ENCODE measurements at places on chromosomes 7 and 10.

DNA sequence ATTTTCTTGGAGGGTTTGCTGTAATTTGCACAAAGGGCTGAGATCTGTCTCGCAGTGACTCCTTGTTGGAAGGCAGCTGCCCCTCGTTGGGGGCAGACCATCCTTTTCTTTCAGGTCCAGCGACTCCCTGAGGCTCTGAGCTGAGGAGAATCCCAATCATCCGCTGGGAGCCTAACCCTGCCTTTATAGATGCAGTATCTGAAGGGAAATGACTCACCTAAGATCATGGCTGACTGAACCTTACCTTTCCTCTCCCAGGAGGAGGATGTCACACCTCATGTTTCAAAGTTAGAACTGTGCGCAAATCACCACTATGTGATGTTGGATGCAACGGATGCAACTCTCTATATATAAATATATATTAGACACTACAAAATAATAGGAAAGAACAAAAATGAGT, 36.4 kb upstream of the MXI1 start:
- DNase-seq = no peak

GRCh38 chr7:69951458-69951857, 353.2 kb downstream of the AUTS2 start:
- DNase-seq = no peak

DNA sequence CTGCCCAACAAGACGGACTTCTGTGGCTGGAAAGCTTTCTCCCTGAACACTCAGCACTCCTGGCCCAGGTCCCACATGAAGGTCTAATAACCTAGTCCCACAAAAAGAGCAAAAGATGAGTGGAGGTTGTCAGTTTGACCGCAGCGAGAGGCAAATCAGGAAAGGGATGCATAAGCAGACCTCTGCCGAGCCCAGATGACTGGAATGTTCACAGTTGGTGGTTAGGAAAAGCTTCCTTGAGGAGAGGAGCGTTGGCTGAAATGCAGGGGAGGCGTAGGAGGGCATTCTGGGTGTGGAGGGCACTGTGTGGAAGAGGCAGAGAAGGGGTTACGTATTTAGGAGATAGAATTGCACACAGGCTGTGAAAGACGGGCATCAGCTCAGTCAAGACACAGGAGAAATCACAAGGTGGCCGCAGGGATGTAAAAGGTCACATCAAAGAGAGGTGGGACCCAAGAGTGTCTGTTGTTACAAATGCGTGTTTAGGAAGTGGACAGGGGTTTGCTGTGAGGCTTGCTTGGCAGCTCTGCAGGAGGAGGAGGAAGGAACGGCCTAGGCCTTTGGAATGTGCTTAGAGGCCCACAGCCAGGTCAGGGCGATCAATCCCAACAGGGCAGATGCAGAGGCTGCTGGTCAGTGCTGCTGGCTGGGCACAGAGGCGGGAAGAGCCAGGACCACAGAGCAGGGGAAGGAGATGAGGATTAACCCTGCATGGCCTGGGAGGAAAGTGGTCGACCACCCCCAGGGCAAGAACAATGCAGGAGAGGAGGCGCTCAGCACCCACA, 133.5 kb downstream of the VIPR2 start:
- DNase-seq = no peak

- no peak for DNase-seq
These were observed 844 bp downstream of the NRF1 start for GRCh38 chr7:129612112-129613015.

GRCh38 chr7:142880876-142881505, 4.6 kb downstream of the TRPV6 start:
- no peak for DNase-seq

- no peak for DNase-seq
These were observed 6.4 kb upstream of the MSS51 start for GRCh38 chr10:73439605-73440312.

DNA sequence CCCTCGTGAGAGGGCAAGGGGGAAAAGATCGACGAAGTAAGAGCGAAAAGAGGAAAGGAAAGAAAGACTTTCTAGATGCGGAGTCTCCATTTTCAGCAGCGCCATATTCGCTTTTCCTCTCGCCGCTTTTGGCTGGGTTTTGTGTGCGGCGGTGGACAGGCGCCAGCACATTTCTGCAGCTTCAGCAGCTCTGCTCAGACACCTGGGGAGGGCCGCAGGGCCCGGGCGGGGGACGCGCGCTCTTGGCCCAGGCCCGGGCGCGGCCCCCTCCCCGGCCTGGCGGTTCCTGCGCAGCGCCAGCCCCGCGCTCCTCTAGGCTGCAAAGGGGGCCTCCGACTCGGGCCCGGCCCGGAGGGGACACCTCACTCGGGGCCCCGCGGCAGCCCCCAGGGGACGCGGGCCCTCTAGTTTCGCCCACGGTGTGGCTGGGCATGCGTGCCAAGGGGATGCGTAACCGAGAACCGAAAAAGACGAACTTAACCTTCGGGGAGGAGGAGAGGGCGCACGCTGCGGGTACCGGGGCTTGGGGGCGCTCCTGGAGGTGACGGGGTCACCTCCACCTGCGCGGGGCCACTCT, 34.5 kb upstream of the EBLN1 start:
- no peak for DNase-seq

DNA sequence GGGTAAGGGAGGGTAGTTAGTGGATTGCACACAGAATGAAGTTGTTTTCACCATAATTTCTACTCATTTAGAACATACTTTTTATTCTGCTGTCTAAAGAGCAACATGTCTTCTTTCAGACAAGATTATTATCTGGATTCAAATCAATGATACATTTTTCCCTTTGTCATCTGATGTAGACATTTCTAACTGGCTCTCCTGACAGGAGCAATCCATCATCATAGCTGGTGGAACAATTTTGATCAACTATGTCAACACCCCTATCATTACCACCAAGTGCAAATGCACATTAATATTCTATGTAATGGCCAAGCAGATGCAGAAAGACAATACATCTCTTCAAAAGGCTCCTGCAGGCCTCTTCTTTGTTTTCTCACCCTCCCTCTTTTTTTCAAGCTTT, 672.9 kb upstream of the LRRTM3 start:
- no peak for DNase-seq

GRCh38 chr10:89217057-89217990, 10.2 kb upstream of the CH25H start:
- no peak for DNase-seq

GRCh38 chr10:131323880-131324279, 12.4 kb upstream of the TCERG1L start:
- no peak for DNase-seq

DNA sequence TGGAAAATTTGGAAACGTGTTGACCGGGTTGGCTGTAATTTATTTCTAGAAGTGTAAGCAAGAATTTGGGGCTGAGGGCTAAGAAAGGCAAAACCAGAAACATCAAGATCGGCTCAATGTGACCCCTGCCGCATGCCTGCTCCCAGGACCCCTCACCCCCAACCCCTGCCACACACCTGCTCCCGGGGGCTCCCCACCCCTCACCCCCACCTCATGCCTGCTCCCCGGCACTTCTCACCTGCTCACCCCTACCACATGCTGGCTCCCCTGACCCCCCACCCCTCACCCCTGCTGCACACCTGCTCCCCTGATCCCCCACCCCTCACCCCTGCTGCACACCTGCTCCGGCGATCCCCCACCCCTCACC, 19.0 kb upstream of the CFAP46 start:
- no peak for DNase-seq

- DNase-seq = no peak
These were observed 104.2 kb downstream of the CTTNBP2 start for GRCh38 chr7:117769085-117769484.

- DNase-seq = no peak
These were observed 119.5 kb upstream of the KLF6 start for GRCh38 chr10:3904419-3904960.

- no peak for DNase-seq
These were observed 191.9 kb downstream of the MDFIC start for GRCh38 chr7:115113776-115114175.

DNA sequence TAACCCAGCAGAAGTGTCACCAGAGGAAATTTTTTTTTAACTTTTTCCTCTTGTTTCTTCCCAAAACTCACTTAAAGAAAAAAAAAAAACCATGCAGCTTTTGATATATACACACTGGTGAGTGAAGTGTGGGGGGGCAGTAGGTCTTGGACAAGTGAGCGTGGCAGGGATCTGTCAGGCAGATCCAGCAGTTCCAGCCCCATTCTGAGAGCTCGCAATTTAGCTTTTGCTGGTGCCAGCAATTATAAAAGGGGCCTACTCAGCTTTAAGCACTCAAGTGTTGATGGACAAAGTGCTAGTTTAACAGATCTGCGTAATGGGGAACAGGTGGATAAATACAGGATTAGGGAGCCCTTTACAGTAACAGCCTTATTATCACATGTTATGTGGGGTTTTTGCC, 619.2 kb upstream of the GALNT17 start:
- DNase-seq = no peak

DNA sequence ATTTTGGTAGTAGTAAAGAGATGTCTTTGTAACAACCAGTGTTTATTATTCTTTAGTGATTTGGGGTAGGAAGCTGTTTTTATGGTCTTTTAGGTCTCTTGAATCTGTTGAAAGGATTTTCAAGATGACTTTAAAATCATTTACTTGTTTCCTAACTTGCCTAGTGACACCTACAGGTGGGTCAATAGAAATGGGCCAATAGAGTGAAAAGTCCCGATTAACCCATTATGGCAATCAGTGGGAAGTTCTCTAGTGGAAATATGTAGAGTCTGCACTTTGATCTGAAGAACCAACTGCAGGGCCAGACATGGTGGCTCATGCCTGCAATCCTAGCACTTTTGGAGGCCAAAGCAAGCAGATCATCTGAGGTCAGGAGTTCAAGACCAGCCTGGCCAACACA, 374.7 kb upstream of the BMPER start:
- DNase-seq = no peak

DNA sequence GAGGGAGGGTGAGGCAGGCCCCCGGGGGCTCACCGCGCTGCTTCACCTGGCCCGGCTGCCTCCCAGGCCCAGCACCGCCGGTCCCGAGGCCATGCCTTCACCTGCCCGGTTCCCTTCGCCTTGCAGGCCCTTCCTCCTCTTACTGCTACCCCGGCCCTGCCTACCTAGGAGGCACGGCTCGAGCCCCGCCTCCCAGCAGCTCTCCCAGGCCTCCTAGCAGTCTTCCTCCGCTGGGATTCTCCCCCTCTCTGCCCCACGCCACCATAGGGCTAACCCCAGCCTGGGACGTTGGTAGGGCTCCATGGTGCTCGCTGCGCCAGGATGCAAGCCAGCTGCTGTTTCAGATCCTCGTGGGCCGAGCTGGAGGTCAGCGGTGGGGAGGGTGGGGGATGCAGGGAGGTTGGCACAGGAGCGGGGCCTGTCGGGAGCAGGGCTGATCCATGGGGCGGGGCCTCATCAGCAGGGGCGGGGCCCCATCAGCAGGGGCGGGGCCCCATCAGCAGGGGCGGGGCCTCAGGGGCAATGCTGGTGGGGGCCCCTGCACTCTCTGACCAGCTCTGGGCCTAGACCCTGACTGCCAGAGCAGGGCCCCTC, 63.3 kb downstream of the RASGEF1A start:
- DNase-seq = no peak

DNA sequence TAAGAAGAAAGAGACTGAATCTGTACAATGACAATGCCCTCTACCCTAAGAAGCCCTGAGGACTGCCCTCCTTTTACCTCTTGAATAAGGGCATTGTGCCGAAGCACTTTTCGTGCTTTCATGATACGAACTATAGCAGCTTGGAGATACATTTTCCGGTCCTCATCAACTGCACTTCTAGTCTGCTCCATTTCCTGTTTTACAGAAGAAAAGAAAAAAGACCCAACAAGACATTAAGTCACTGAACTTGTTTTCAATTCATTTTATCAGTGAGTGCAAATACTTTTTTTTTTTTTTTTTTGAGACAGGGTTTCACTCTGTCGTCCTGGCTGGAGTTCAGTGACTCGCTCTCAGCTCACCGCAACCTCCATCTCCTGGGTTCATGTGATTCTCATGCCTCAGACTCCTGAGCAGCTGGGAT, 78.4 kb downstream of the CUL2 start:
- DNase-seq = no peak

GRCh38 chr7:128020159-128020558, 11.1 kb downstream of the LRRC4 start:
- no peak for DNase-seq

DNA sequence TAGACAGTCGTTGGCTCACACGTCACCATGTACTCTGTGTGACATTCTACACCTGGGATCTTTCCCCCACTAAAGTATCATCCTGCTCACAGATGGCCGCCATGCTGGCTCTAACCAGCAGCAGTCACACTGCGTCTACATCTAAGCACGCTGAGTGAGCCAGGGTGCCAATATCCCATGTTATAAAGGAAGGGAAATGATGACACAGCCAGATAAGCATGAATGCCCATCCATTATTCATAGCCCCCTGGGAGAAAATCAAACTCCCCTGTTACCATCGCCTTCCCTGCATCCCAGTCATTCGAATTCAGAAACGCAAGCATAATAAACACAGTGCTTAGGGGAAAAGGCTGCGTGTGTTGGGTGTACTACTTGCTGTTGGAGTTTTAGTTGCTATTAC, 698.2 kb upstream of the AUTS2 start:
- no peak for DNase-seq

DNA sequence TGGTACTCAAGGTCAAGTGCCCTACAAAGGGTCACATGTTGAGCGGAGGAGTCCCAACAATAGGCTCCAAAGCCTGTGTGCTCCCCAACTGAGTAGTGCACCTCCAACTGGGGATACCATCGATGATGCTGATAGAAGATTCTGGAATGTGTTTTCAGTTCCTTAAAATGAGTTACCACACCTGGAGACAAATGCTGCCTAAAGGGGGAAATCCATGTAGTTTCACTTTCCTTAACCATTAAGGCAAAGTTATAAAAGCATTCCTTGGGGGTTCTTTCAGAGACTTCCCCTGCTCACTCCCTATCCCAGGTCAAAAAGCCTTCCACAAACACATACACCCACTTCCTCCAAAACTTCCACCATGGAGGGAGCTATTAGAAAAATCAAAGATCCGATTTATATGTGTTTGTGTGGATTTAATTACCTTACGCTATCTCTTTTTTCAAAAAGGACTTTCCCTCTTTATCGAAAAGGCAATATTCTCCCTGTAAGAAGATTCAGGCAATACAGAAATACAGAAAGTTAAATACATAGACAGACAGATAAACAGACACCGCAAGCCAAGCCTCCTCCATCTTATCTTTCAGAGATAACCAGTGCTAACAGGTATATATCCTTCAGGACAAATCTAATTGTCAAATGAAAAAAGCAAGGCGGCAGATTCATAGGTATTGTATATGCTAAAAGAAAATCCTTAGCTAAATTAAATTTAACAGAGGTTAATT, 135.9 kb upstream of the ASAH2 start:
- no peak for DNase-seq

GRCh38 chr7:134089446-134089845, 37.7 kb upstream of the LRGUK start:
- no peak for DNase-seq

GRCh38 chr7:33143996-33144718, 14.8 kb downstream of the BBS9 start:
- no peak for DNase-seq

- no peak for DNase-seq
These were observed 58.2 kb downstream of the LANCL2 start for GRCh38 chr7:55423277-55423711.

DNA sequence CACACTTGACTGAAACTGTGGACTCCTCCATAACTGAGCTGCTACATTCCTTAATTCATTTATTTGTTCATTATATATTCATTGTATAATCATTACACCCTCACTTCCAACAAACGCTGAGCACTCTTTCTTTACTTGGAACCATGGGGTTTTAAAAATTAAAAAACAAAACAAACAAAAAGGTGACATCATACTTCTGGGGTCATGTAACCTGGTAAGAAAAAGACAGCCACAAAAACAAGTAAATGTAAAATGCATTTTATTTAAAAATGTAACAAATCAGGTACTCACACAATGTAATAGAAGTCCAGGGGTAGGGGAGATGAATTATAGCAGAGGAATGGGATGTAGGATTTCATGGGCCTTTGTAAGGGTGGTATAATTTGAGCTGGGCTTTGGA, 25.1 kb downstream of the PLEKHS1 start:
- DNase-seq = no peak

All from cortex of kidney (tissue), 1 donor.